ENCODE measurements at places on chromosomes 12 and 14. TPM values are rescaled to one million over a fixed set of nuclear protein-coding genes. Genes with fewer than 3 reads are reported as not detected.

The TPH2 gene
- total RNA-seq: not detected

The ACRBP gene
- 49.6 TPM for total RNA-seq

GRCh38 chr14:21894003-21894897 lies 220.6 kb upstream of the OR4E1 start:
- no peaks in the 10 kb centered on the region for H3K27me3 ChIP-seq
- no peak for DNase-seq
- H3K4me3 ChIP-seq: no peak overlapping the region
- no peaks in the 10 kb centered on the region for H3K4me1 ChIP-seq
- H3K27ac ChIP-seq: no peak overlapping the region

DNA sequence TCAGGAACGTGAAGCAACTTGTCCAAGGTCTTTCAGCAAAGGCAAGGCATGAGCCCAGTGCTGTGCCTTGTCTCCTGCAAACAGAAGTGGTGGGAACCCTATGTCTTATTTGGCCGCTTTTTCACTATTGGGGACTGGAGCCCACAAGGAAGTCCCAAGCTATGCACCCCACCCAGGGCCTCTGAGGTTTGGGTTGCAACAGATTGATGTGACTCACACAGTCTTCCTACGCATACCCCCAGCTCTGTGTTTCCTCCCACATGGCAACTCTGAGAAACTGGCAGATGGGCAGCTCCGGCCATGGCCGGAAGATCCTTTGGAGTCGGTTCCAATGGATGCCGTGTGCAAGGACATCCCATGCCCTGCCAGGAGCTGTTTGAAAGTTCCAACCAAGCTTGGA lies 28.3 kb upstream of the CMKLR1 start:
- H3K27me3 ChIP-seq: no peaks in the 10 kb centered on the region
- no peak overlapping the region for H3K4me3 ChIP-seq
- no peak overlapping the region for H3K27ac ChIP-seq
- no peak for DNase-seq
- H3K4me1 ChIP-seq: no peaks in the 10 kb centered on the region

GRCh38 chr12:2806700-2807099 lies 5.8 kb upstream of the ITFG2 start:
- no peak for DNase-seq
- no peaks in the 10 kb centered on the region for H3K4me1 ChIP-seq
- H3K27me3 ChIP-seq: no peaks in the 10 kb centered on the region
- H3K36me3 ChIP-seq: peaks cover 8% of the 10 kb centered on the region

The TMEM52B gene
- 0.17 TPM for total RNA-seq

- no peak overlapping the region for H3K4me3 ChIP-seq
- H3K27ac ChIP-seq: no peak overlapping the region
- H3K27me3 ChIP-seq: no peaks in the 10 kb centered on the region
- no peaks in the 10 kb centered on the region for H3K4me1 ChIP-seq
- no peak for DNase-seq
- no peaks in the 10 kb centered on the region for H3K36me3 ChIP-seq
These were observed 47.3 kb downstream of the PTPN11 start for GRCh38 chr12:112466011-112466422.

DNA sequence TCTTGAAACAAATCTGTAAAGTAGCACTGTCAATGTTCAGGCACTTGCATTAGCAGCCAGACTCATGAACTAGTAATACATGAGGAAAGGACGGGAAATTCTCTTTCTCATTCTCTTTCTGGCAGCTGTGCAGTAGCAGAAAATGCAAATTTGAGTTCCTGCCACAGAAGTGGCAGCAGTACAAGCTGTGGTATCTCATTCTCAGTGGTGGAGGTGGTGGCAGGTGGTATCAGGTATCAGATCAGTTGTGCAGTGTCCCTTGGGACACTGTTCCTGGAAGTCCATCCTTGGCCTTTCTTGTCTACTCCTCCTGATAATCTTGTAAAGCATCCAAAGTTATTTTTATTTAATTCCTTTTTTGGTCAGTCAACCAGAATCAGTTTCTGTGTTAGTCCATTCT lies 103.0 kb downstream of the C12orf42 start:
- DNase-seq: no peak
- no peaks in the 10 kb centered on the region for H3K36me3 ChIP-seq

The KLRG1 gene
- 0.36 TPM for total RNA-seq

DNA sequence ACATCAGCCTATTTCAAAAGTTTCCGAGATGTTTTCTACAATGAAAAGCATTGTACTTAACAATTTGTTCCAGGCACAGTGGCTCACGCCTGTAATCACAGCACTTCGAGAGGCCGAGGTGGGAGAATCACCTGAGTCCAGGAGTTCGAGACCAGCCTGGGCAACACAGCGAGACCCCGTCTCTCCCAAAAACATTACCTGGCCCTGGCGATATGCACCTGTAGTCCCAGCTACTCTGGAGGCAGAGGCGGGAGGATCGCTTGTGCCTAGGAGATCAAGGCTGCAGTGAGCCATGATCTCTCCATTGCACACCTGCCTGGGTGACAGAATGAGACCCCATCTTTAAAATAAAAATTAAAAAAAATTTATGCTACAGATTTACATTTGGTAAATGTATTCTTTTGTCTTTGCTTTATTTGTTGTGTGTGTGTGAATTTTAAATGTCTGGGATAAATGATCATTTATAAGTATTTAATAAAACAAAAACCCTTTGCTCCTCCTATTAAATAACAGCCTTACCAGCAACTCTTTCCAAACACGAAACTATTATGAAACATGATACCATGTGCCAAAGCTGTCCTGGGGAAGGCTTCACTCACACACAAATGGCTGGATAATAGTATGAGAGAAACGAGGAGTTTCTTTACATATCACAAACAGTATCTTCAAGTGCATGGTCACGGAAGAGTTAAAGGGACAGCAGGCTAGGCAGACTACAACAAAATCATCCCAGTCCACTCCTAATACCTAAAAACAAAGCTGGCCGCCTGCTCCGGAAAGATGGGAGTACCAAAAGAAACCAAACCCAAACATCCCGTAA lies 1.1 kb downstream of the ATXN3 start:
- DNase-seq: no peak
- H3K4me1 ChIP-seq: peaks cover 3% of the 10 kb centered on the region
- H3K27me3 ChIP-seq: no peaks in the 10 kb centered on the region
- no peaks in the 10 kb centered on the region for H3K36me3 ChIP-seq
- H3K27ac ChIP-seq: peak overlapping the region; percentile 98

DNA sequence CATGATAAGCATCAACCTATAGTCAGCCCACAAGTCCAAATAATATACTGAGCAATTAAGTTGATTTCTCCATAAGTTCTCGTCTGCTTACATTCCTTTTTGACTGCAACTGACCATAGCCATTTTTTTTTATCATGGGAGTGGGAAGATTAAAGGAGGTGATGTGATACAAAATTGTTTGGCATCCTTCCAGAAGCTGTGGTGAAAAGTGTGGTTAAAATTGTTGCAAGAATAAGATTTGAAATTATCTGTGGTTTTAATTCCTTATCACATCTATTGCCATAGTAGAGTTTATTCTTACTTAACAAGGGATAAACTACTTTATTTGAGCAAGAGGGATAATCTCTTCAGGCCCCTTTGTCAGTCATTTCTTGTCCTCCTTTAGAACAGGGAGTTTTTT lies 50.7 kb downstream of the LIN52 start:
- H3K4me1 ChIP-seq: no peaks in the 10 kb centered on the region
- no peak for DNase-seq
- no peaks in the 10 kb centered on the region for H3K27me3 ChIP-seq
- H3K4me3 ChIP-seq: no peak overlapping the region

The PLXNC1 gene
- 2.7 TPM for total RNA-seq

- no peaks in the 10 kb centered on the region for H3K36me3 ChIP-seq
- no peaks in the 10 kb centered on the region for H3K27me3 ChIP-seq
- peaks cover 2% of the 10 kb centered on the region for H3K4me1 ChIP-seq
- no peak overlapping the region for H3K4me3 ChIP-seq
- no peak for DNase-seq
These were observed 27.6 kb downstream of the LEMD3 start for GRCh38 chr12:65196762-65197567.

Measured in prostate gland (tissue), 2 donors.